ENCODE measurements at places on chromosomes 2 and 18.

DNA sequence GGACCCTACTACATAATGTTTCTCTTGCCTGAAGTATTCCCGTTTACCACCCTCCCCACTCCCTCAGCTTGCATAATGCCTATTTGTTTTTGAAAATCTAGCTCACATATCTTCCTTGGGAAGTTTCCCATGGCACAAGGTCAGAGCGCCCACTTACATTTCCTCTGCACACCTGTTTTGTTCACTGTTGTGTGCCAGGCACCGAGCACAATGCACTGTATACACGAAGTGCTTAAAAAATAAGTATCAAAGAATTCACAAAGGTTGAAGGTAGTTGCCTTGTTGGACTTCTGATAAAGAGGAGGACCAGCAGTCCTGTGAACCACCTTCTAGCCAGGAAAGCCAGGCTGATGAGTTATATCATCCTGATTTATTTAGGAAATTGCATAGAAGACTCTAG is 16.8 kb upstream of the RHOB start:
- no peak for DNase-seq

- no peak for DNase-seq
Measured at GRCh38 chr18:29693334-29693733, 1349.2 kb downstream of the DSC3 start.

- DNase-seq = no peak
Measured at GRCh38 chr2:36811071-36811470, 114.6 kb downstream of the VIT start.

GRCh38 chr2:69026691-69027459 is 13.9 kb downstream of the ANTXR1 start:
- DNase-seq = no peak

GRCh38 chr2:37427241-37427640 is 82.8 kb downstream of the QPCT start:
- no peak for DNase-seq

DNA sequence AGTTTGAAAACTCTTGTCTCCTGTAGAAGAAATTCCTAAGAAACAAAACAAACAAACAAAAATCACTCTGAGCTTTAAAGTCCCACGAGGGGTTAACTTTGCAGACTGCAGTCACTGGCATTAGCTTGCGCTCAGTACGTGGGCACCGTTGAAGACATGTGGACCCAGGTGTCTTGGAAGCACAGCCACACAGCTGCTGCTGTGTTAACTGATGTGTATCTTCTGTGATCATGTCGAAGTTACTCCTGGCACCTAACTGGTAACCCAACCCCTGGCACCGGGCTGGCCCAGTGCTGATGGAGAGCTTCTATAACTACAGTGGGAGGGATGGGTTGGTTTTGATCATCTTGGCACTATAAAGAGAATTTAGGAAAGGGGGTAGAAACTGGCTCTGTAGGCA is 51.6 kb upstream of the FHL2 start:
- no peak for DNase-seq

DNA sequence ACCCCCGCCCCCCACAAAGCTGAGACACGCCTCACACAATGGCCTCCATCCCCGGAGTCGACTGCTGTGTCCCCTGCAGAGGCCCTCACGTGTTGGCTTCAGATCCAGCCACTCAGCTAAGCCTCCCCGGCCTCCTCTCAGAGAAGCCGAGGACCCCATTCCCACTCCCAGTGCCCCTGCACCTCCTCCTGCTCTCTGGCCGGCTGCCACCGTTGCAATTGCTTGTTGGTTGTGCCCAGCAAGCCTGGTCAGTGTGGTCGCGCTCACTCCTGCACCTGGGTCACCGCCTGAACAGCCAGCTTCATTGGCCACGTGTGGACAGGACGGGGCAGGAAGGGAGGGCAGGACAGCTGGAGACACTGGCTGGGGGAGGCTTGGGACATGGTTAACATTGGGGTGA is 191.5 kb upstream of the SALL3 start:
- no peak for DNase-seq

DNA sequence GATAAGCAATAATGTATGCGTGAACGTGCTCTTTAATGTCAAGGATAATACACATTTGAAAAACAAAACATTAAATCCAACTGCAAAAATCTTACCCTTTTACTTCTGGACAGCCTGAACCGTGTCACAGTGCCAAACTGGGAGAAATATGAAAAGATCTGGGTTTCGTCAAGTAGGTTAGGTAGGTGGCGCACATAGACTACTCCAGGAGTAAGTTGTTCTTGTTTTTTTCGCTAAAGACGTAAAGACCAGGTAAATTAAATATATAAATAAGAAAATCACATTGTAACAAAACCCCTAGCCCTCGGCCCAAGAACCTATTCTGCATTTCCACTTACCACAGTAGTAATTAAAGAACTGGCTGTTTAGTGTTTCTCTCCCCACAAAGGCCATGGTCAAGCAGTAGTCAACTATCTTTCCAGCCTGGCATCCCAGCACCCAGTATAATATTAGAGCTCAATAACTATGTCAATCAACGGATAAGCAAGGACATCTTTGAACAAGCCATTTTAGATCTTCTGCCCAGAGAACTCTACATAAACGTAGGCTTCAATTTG is 1.1 kb downstream of the NIFK start:
- no peak for DNase-seq

DNA sequence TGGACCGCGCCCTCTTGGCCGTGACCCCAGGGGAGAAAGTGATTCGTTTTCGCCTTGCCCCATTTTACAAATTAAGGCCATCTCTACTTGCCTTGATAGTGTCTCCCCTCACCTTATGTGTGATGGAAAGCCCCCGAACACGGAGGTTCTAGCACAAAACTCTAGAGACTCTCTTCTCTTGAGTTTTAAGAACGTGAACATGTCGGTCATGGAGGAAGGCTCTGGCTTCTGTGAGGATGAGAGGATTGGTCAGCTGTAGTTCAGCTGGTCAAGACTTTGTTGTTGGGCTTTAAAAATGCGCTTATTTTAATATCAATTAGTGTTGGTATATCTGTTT is 828 bp downstream of the DYNC1I2 start:
- DNase-seq = no peak

DNA sequence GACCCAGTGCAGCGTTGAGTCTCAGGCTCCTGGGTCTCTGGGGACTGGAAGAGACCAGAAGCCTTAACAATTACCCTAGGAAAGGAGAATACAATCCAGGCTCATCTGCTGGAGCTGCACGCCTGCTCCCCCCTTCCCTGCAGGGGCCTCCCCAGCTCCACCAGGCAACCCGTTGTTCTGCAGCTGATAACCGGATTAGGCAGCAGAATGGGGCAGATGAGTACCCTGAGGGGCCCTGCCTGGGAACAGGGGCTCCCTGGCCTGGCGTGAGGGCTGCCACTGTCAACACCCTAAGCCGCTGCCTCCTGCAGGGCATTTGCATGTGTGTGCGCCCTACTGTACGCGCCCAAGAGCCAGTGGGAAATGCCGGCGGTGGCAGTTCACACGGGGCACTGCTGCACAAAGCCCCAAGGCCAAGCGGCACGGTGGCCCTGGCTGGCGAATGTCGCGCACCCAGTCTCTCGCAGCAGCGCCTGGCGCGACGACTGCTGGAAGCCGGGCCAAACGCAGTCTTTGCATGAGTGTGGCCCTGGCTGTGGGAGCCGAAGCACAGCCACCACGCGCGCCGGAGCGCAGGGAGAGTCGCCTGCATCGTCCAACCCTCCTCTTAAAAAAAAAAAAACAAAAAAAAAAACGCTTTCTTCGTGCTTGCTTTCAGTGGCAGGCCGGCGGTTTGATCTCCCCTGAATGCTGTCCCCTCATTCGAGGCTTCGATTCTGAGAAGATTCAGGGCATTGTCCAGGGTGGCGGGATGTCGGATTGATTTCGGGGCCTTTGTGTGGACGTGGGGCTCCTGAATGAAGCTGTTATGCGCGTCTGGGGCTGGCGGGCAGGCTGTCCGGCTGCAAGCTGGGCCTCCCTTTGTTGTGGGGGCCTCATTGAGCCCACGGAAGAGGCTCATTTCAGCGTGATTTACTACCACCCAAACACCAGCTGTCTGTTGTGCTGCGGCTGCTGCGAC is 63.8 kb downstream of the SETBP1 start:
- DNase-seq = no peak

- DNase-seq = no peak
Measured at GRCh38 chr2:170276056-170276455, 98.1 kb downstream of the MYO3B start.

- no peak for DNase-seq
Measured at GRCh38 chr2:54560146-54560881, 104.2 kb downstream of the SPTBN1 start.

DNA sequence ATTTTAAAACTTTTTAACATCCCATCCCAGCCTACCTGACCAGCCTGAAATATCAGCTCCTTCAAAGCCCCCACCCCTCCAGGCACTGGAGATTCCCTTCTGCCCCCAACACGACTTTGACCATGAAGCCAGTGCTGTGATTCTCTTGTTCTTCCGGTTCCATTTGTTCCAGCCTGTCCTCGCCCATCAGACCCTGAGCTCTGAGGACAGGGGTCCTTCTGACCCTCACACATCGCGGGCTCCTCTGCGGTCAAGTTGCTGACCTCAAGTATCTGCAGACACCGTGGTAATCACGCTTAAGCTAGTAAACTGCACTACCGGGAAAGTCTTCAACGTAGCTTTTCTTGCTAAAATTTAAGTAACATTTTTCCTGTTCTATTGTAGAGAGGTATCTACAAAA is 282.2 kb upstream of the SALL3 start:
- no peak for DNase-seq

- DNase-seq = no peak
Measured at GRCh38 chr2:172065111-172065510, 20.2 kb upstream of the DLX1 start.

- DNase-seq = no peak
Measured at GRCh38 chr2:216083464-216084281, 2.0 kb downstream of the TMEM169 start.

DNA sequence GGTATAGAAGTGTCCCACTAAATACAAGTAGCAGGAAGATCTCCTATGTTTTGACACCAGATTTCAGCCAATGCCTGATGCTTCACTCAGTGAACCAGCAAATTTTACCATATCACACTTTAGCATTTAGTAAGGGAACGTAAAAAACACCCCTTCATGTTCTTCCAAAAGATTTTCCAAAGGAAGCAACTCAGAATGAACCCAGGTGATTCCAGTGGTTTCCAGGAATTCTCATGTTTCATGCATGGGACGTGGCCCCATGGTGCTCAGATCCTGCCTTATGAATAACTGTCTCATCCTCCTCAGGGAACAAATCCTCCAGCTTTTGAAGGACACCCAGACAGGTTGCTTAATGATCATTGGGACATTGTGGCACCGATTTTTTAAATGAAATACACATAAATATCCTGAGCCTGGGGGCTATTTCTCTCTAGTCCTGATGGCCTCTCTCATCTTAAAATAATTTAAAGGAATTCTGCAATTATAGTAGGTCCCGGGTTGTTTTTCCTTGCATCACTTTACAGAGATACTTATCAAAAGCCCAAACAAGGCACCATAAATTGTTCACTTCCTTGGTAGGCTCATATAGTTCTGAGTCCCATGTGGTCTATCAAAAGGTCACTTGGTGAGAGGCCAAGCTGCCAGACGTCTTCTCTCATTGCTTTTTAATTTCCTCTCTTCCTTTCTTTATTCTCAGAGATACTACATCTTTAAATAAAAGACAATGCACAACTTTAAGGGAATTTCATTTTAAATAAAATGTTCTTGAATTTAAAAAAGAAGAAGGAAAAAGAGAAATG is 261.0 kb downstream of the ZNF516 start:
- DNase-seq = no peak

DNA sequence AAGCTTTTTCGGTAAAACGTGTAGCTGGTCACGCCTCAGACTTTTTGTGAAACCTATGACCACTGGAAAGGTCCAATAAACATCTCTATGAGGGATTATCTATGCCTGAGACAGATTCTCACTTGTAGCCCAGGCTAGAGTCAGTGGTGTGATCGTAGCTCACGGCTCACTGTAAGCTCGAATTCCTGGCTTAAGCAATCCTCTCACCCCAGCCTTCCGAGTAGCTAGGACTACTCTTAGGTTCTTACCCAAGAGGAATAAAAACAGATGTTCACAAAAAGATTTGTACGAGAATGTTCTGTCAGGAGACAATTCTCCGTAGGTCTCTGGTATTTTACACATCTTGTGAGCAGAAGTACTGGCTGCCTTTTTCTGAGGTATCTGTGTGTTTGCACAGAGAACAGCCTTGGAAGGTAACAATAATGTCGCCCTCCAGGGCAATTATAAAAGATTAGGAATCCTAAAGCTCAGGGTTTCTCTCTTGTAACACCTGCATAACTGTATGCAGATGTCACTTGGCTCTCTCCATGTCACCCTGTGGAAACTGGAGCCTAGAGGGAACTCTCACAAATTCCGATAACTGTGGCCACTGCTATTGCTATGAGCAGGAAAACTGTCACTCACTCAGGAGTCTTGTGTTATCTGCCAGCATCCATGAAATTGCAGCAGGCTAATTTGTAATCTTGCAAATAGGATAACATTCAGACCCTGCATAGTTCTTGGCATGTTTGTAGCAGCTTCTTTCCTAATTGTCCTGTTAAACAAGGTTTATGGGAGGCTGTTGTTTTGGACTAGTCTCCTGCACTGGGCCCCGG is 25.5 kb upstream of the RALBP1 start:
- DNase-seq = no peak

DNA sequence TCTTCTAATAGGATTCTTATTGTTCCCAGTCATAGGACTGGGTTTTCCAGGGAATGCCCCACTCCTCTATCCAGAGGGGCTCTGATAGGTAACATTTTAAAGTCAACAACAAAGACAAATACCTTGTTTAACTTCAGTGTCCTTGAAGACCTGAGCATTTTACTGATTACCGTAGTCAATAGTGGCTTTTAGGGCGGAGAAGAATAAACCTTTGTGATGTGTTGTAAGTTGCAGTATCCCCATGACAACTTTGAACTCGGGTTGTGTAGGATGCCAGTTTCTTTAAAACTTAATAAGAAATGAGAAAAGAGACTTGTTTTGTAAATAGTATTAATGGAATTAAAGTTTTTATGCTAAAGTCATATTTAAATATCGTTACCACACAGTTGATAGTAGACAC is 6.0 kb downstream of the GATA6 start:
- DNase-seq = no peak

- no peak for DNase-seq
Measured at GRCh38 chr2:126858991-126859390, 39.7 kb upstream of the TEX51 start.

DNA sequence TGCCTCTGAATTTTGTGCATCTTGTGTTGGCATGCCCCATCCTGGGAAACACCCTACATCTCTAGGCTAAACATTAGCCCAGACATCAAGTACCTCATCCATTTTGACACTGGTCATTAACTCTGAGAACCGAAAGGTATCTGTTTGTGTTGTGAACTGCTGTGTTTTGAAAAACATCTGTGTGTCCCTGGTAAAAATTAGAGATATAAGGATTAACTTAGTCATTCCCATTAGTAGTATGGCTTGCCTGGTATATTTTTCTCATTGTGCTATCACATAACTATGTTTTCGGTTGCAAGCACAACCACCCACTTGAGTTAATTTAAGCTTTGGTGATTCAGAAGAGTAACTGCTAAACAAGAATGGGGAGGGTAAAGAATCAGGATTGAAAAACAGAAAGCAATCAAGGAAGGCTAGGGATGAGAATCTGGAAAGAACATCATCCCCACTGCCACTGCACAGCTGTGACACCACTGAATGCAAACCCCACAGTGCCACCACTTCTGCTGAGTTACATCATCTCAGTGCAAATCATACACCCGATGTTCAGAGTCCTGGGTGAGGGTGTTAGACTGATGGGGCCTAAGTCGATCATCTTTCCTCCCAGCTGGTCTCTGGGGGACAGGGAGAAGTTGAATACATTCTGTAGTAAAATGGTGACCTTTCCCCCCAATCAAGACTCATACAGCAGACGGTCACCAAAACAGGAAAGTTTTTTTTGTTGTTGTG is 234.0 kb downstream of the EPHA4 start:
- DNase-seq = no peak

Measured in NT2/D1 (cell line).